ENCODE measurements at places on chromosomes 1 and 21.

DNA sequence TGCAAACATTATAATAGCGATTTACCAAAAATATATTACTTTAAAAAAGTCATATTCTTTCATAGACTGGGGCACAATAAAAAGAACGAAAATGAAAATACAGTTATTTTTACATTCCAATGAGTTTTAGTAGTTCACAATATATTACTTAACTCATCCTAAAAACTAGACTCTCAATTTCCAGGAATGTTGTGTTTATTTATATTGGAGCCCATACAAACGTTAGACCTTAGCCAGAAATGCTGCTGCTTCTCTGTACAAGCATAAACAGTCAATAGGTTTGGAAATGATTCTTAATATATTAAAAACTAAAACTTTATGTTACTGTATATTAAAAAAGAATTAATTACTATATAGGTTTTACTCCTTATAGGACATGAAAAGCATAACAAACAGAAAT lies 302.3 kb downstream of the BRINP3 start:
- no peak for DNase-seq

GRCh38 chr1:8541961-8542521 lies 224.1 kb downstream of the SLC45A1 start:
- DNase-seq, result no peak

GRCh38 chr1:2904191-2904590 lies 102.7 kb upstream of the TTC34 start:
- DNase-seq, result no peak

DNA sequence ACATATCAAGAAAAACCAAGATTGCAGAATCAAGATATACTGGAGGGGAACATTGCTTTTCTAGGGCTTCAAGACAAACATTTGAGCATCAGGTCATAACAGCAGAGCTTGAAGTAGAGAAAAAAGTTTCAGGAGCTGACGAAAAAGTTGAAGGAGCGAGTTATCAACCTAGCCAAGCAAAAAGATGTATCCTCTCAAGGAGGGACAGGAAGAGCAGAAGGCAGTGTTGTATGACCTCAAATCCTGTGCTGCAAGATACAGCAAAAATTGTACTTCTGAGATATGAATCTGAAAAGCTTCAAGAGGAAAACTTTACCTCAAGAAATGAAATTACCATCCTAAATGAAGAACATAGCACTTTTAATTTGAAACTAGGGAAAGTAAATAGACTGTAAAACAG lies 153.1 kb downstream of the AK5 start:
- DNase-seq, result no peak

DNA sequence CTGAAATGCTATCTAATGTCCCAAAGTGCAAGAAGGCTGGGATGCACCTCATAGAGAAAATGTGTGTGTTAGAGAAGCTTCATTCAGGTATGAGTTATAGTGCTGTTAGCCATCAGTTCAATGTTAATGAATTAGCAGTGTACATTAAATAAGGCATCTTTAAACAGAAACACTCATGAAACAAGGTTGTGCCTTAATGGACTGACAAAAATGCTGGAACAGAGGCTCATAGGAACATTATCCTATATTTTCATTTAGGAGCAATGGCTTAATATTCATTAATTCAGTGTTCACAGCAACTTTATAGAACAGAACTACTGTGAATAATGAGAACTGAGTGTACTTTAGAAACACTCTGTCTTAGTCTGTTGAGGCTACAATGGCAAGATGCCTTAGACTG lies 15.2 kb upstream of the FAM89A start:
- no peak for DNase-seq

- DNase-seq, result no peak
Observed at GRCh38 chr1:205239078-205239477, 11.3 kb downstream of the TMCC2 start.

All from NCI-H2081 (cell line).